ENCODE measurements at places on chromosomes 5 and 9.

- DNase-seq: no peak
These were observed 32.4 kb upstream of the CDK20 start for GRCh38 chr9:88006511-88007290.

- DNase-seq: no peak
These were observed 338.7 kb downstream of the NTRK2 start for GRCh38 chr9:85008215-85008614.

- DNase-seq: no peak
These were observed 245.9 kb downstream of the SH3GL2 start for GRCh38 chr9:17824616-17825264.

- DNase-seq: no peak
These were observed 92.1 kb downstream of the BARX1 start for GRCh38 chr9:93862877-93863545.

- no peak for DNase-seq
These were observed 47.2 kb downstream of the F2R start for GRCh38 chr5:76763136-76763535.

DNA sequence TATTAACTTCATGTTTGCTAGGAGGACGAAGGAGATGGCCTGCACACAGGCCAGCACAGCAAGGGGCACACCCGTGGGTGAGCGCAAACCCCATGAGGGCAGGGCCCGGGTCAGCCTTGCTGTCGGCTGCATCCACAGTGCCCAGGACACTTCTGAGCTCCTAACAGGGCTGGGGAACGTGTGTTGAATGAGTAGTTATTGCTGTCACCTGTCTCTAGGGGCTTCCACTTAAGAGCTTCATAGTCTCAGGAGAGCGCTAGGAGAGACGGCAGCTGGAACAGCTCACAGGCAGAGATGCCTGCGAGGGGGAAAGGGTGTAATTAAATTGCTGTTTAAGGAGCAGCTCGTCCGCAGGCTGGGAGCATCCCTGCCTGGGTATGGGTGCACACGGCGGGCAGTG, 91.4 kb upstream of the NEURL1B start:
- DNase-seq: no peak

DNA sequence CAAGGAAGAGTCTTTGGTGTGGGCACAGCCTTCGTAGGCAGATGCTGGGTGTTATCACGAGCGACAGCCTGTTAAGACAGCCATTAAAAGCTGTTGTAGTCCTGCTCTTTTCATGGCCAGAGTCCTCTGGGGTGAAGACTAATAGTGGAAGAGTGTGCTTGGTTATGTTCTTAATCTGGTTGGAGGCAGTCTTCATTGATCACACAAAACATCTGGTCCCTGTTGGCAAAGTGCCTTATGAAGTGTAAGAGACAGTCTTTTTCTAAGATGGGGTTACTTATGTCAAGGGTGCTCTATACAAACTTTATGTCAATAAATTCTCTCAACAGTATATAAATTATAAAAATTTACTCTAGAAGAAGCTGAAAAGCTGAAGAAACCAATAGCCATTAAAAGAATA, 280.4 kb downstream of the CAAP1 start:
- DNase-seq: no peak

GRCh38 chr9:72807765-72808445, 144.9 kb downstream of the ALDH1A1 start:
- no peak for DNase-seq

GRCh38 chr5:175698401-175699115, 40.7 kb downstream of the HRH2 start:
- no peak for DNase-seq

GRCh38 chr9:23492126-23493002, 333.7 kb downstream of the ELAVL2 start:
- DNase-seq: no peak

GRCh38 chr5:128093368-128093767, 9.8 kb downstream of the SLC12A2 start:
- DNase-seq: no peak

- no peak for DNase-seq
These were observed 428 bp downstream of the C5orf52 start for GRCh38 chr5:157671592-157672330.

DNA sequence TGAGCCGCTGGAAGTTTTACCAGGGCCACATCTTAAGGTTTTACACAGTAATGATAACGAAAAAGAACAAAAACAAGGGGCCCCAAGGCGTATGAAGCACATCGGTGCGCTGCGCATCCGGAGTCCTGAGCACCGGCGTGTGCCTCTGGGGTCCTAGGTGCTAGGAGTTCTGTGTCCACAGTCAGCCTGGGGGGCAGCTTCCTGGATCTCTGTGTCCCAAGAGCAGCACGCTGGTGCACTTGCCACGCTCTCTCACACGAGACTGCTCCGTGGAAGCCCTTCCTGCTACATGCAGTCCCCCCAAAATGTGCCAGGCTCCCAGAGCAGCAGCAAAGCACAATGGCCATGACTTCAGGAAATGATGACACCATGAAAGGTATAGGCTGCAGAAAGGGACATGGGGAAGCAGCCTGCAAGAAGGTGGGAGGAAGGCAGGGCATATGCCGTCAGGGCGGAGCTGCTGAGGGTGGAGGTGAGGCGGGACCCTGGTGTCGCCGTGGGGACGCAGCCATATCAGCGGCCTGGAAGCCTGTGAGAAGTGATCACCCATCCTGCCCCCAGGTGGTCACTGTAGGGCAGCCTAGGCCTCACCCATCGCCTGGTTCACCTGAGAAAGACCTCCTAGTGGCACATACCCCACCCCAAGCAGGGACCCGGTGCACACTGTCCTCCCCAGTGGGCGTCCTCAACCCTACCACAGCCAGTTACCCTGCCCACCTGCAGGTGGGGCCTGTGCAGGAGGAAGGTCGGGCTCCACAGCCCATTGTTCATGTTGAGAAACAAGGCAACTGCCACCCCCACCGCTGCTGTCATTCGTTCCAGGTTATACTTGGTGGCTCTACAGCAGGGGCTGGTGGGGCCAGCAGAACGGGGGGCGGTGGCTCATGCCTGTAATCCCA, 23.6 kb upstream of the SLC6A3 start:
- no peak for DNase-seq

DNA sequence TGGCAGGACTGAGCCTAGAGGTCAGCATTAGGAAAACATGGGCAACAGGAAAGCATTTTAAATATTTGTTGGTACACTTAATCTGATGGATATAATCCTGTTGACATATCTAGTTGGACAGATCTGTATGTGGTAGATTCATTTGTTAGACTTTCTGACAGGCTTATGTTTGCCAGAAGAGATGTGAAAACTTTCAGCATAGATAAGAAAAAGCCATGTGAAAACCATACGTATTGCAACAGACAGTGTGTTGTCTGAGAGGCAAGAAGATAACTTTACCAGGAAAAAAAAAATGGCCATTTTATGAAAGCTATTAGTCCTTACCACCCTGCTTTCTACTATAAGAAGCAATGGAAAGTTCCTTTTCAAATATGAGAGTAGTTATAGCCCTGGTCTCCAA, 1902.2 kb upstream of the C9orf72 start:
- DNase-seq: no peak

DNA sequence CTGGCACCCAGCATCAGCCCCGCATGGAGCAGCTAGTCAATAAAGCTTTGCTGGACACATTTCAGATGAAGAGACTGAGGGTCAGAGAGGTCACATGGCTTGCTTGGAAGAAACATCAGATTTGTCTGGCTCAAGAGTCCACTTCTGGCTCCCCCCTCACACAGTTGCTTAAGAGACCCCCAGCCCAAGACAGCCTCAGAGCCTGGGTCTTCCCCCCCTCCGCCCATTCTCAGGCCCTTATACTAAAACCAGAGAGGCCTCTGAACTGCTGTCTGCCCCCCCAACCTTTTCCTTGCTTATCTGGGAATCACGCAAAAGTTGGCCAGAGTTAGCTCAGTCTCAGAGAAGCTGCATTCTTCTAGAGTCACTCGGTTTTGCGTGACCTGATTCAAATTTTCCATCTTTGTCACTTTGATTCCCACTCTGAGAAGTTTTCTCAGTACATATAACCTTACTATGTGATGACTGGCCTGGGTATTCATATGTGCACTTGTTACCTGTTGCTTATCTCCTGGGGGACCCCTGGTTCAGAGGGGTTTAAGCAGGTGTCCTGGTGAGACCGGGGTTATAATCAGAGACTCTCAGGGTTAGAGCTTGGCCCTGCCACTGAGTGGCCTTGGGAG, 145.4 kb upstream of the IER5L start:
- no peak for DNase-seq

GRCh38 chr9:16202914-16203728, 650.3 kb downstream of the CCDC171 start:
- no peak for DNase-seq

GRCh38 chr9:77433675-77434445, 214.3 kb downstream of the GNA14 start:
- no peak for DNase-seq

All from stimulated activated naive B cell treated with anti-CD40 and anti-IgM and Interleukin-4, amounts not matched to agents 10 μg/mL and 1 μg/mL and 100 μg/mL, for 72 hours (primary cell).